Stimulated activated CD8-positive, alpha-beta memory T cell treated with anti-CD3 and anti-CD28 coated beads, Interleukin-7, amount 100 ng/mL, for 1 hour (primary cell): ENCODE measurements at places on chromosomes 7 and 10.

GRCh38 chr7:35630024-35630972 lies 64.6 kb downstream of the HERPUD2 start:
- no peak for DNase-seq

DNA sequence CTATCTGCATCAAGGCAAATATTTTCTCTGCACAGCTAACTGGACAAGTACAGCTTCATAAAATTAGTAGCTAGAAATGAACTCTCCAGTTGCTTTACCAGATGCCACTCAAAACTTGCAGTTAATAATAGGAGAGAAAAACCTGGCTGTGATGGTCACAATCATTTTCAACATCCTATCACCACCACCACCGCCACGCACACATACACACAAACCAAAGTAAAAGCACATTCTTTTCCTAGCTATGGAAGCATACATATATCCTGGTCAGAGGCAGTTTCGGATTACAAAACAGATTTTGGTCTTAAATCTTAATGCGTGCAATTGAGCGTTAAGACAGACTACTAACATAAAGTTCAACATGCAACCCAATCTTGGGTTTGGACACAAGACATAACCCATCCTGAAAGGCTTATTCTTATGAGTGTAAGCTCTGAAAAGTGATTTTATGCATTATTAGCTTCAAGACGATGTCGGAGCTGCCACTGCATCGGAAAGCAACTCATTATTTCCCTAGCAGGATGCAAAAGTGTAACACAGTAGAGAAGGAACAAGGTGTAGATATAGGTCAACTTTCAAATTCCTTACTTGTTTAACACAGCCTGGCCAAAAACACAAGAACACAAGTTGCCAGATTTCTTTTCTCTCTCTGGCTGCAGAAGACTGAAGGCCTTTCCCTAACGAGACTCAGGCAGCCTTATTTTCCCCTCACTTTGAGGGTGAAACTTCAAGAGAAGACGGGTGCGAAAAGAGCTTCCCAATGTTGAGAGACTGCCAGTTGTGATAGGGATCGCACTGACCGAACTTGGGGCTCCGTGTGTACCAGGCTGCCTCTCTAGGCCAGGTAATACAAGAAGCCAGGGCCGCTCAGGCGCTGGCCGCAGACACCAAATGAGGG lies 1.2 kb downstream of the CACUL1 start:
- DNase-seq, result no peak

- no peak for DNase-seq
Observed at GRCh38 chr7:105602325-105603305, 21.3 kb upstream of the EFCAB10 start.

DNA sequence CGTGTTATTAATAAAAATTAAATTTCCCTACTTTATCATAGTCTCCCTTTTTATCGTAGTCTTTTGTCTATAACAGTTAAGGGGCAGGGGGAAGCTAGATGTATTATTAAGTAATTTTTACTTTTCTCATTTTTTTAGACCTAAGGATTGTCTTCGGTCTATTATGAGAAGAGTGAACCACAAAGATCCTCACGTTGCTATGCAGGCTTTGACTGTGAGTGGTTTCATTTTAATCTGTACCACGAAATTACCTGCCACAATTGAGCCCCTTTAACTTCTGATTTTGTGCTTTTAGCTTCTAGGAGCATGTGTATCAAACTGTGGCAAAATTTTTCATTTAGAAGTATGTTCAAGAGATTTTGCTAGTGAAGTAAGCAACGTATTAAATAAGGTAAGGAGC lies 40.6 kb downstream of the STAM start:
- DNase-seq, result no peak

- DNase-seq, result no peak
Observed at GRCh38 chr7:44286182-44286617, 39.2 kb downstream of the CAMK2B start.

GRCh38 chr10:96826438-96826837 lies 5.7 kb upstream of the LCOR start:
- DNase-seq, result no peak

GRCh38 chr10:13842117-13842516 lies 255.4 kb downstream of the PRPF18 start:
- no peak for DNase-seq
